Activated CD4-positive, alpha-beta memory T cell treated with anti-CD3 and anti-CD28 coated beads, Interleukin-2, amount 10 ng/mL, durations not matched to agents 7 days and 5 days (primary cell): ENCODE measurements at places on chromosomes 3 and 15.

- no peak for DNase-seq
Measured at GRCh38 chr15:45921376-45921775, 286.5 kb downstream of the SQOR start.

- no peak for DNase-seq
Measured at GRCh38 chr3:3800685-3801493, 1.7 kb downstream of the LRRN1 start.

DNA sequence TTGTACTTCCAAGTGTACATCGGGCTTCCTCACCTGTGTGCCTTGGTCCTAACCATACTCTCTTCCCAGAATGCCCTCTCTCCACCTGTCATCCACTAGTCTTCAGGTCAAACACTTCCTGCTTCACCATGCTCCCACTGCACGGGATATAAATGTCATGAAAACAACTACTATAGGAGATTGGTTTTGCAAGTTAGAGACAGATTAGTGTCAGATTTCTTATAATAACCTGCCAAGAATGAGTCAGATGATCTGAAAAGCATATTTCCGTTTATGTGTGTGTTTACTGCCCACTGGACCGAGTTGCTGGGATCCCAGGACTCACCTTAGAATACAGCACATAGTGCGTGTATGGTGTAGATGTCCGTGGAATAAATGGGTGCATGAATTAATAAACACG is 21.4 kb downstream of the PLA1A start:
- no peak for DNase-seq

- no peak for DNase-seq
Measured at GRCh38 chr3:56042326-56042951, 425.8 kb downstream of the ERC2 start.

DNA sequence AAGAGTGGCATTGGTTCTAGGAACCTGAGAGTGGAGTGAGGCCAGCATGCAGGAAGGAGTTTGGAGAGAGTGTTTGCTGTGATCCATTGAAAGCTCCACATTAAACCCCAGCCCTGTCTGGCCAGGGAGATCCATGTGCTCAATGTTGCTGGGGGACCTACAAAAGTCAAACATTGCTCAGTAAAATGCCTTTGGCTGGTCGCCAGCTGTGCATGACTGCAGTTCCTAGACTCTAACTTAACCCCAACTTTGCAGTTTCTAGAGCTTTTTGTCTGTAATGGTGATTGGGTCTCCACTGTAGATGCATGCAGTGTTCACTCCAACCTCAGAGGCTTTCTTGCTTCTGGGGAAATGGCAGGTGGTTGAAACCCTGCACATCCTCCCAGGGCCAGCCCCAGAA is 99.7 kb upstream of the ABHD17C start:
- DNase-seq = no peak

DNA sequence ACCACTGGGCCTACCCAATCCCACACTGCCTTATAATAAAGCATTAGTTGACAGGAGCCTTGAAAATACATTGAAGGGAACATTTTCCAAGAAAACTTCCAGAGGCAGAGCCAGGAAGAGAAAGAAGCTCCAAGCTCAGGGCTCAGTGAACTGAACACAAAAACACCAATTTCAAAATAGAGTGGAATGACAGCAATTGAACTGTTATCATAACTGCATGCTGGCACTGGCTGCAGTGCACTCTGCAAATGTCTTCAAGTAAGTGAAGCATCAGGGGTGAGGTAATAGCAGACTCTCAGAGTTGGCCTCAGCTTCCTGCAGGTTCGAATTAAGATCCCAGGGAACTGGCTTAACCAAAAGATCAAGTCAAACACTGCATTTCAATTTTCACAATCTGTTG is 388.0 kb upstream of the WNT5A start:
- DNase-seq = no peak

DNA sequence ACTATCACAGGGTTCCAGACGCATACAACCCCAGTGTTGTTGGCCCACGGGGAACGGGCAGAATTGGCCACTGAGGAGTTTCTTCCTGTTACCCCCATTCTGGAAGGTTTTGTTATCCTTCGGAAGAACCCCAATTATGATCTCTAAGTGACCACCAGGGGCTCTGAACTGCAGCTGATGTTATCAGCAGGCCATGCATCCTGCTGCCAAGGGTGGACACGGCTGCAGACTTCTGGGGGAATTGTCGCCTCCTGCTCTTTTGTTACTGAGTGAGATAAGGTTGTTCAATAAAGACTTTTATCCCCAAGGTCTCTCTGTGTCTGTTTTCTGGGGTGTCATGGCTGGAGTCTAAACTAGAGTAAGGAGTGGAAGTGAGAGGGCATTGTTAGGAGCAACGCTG is 5.7 kb upstream of the EIF4G1 start:
- no peak for DNase-seq

- DNase-seq = no peak
Measured at GRCh38 chr3:168088106-168088720, 7.5 kb downstream of the GOLIM4 start.

DNA sequence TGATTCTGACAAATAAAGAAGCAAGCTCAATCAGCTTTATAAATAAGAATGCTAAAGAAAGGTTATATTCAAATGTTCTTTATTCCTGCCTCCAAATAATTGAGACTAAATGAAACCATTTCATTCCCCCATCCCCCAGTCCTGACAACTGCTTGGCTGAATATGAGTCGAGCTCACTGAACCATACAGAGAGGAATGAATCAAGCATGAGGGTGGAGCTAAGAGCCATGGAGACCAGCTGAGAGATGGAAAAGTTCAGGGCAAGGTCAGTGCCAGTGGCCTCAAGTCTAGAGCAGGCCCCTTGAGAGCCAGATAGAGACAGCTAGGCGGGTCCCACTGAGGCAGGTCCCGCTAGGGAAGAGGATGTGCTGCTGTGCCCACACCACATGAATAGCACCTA is 188.7 kb upstream of the EIF1B start:
- no peak for DNase-seq

DNA sequence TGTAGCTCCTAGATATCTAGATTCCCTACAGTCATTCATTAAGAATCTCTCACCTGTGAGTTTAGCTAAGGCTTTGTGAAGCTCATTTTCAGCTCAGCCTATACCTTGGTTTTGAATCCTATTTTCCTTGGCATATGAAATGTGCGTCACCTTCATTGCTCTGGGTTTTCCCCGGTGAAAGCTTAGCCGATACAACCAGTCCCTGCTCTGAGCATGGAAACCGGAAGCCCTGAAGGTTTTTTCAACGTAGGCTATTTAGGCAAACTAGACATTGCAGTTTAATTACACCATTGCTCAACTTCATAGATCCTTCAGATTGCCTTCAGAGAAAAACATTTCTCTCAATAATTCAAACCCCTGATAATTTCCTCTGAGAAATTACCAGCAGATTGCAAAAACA is 206.8 kb upstream of the TPRG1 start:
- no peak for DNase-seq
